ENCODE measurements at places on chromosomes 6 and 20.

GRCh38 chr6:37375376-37375775, 21.6 kb downstream of the RNF8 start:
- DNase-seq, result no peak

DNA sequence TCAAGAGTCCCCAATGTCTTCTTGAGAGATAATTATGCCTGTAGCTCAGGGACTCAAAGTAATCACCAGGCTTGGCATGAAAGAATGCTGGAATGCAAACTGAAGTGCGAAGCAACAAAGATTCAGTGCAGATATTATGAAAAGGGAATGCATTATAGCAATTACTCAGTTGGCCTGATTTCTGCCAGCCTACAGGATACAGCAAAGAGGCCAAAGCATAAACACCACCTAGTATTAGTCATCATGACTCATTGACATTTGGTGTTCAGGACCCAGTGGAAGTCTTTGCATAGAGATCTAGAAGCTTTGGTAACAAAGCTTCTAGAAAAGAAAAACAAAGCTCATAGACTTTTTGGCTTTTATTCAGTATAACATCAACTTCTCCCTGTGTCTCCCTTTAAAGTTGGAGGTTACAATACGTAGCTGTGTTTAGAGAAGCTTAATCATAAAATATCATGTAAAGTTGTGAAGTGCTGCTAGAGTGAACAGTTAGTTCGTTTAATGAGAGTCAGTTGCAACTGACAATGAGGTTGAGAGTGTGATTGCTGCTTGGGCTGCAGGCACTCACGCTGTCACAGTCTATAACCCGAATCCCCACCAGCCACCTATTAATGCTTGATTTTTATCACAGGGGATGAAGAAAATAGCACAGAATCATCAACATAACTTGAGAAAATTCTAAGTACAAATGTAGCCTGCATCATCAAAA, 932.7 kb downstream of the TFAP2A start:
- DNase-seq, result no peak

- no peak for DNase-seq
These were observed 297.6 kb downstream of the ZNF217 start for GRCh38 chr20:53296025-53296424.

DNA sequence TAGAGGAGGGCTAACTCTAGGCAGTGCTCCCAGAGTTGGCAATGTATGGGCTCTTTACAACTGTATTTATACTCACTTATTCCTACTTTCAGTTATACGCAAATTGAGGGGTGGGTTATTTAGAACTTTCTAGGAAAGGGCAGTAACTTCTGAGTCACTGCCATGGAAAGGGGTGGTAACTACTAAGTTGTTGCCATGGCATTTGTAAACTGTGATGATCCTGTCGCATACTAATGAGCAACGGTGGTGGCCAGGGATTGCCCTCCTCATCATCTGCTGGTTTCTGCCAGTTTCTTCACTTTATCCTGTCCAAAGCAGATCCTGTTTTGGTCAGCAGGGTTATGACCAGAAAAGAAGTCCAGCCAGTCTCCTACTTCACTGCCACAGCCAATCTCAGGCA, 95.5 kb upstream of the PTPRT start:
- no peak for DNase-seq

- DNase-seq, result peak; percentile 26
These were observed at the start of gene LINC00237 for GRCh38 chr20:21106171-21107017. TSS of gene LINC00237 (minus strand) at chr20:21106358.

DNA sequence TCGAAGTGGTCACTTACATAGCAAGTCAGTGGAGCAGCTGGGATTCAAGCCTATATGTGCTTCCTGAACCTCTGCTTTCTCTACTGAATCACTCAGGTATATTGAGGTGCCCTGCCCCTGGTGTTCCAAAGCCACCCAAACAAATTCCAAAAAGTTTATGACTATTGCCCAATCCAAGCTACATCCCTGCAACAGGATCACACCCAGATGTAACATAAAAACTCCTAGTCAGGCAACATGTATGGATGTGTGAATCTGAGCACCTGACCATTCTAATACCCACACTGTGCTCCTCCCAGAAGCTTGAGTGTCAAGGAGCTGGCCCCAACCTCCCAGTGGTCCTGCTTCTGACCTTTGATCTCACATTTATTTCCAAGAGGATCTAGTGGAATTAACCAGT, 39.5 kb upstream of the SIRPA start:
- DNase-seq, result no peak
